ENCODE measurements at places on chromosomes 1 and 21. TPM values are rescaled to one million over a fixed set of nuclear protein-coding genes. Genes with fewer than 3 reads are reported as not detected.

DNA sequence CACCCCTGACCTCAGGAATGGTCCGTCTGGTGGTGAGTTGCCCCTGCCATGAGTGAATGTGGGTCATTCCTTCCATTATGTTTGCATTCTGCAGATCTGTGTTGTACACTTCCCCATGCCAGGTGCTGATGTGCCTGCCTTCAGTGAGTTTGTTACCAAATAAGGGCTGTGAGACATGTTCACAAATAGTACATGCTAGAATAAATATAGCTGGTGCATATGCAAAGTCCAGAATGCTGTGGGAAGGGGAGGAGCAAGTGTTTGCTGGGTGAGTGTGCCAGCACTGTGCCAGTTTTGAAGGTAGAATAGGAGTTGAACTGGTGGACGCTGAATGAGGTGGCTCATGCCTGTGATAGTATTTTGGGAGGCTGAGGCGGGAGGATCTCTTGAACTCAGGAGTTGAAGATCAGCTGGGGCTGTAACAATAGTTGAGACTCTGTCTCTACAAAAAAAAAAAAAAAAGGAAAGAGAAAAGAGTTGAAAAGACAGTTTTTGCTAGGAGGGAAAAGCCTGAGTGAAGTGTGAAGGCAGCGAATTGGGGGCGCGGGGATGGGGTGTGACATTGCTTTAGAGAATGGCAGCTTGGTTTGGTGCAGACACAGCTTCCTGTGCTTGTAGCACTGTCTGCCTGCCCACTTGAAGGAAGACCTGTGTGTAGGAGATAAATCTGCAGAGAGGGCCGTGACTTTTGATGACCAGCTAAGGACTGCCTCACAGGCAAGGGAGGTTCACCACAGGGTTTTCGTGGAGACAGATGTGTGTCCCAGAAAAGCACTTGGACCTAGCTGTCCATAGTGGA is 61.1 kb downstream of the LGR6 start:
- DNase-seq, result no peak

- no peak for DNase-seq
Measured at GRCh38 chr1:205832326-205832751, 17.6 kb downstream of the PM20D1 start.

GRCh38 chr1:154288661-154289060 is 16.2 kb downstream of the HAX1 start:
- no peak for DNase-seq

Gene C1QTNF12
- total RNA-seq, result not detected

Gene ADGRB2
- total RNA-seq, result 1.9 TPM

Gene ESRRG
- total RNA-seq, result not detected

Gene HLX
- total RNA-seq, result 39.3 TPM

Gene MAP1LC3C
- total RNA-seq, result not detected

Gene ENAH
- total RNA-seq, result 103 TPM

Data from ascending aorta (tissue), 2 donors.